Uterus (tissue), 4 donors: ENCODE measurements at places on chromosomes 11 and 22. TPM values are rescaled to one million over a fixed set of nuclear protein-coding genes. Genes with fewer than 3 reads are reported as not detected.

GRCh38 chr11:132632641-132633124, 899.6 kb downstream of the OPCML start:
- DNase-seq = no peak

DNA sequence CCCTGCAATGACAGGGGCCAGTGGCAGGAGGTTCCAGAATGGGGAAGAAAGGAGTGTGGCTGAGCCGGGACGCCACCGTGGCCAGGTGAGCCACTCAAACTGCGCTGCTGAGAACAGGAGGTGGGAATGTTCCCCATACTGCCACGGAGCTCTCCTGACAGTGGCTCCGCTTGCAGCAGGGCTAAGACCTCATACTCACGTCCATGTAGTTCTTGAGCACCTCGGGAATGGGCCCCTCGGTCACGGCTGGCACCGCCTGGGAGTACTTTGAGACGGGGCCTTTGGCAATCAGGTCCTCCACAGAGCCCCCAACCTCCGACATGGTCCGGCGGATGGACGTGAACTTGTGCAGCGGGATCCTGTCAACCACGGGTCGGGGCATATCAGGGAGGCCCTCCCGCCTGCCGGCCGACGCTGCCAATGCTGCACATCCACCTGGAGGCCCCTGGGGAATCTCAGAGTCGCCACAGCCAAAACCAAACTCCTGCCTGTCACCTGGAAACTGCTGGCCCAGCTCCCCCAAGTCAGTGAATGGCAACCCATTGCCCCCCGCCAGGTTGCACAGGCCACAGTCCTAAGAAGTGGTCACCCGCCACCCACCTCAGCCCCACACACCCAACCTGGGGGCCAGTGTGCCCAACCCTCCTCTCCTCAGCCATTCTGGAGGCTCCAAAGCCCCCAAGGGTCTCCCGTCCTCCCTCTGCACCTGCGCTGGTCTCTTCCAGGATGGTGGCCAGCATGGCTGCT, 2.4 kb downstream of the CTSD start:
- no peak for DNase-seq

DNA sequence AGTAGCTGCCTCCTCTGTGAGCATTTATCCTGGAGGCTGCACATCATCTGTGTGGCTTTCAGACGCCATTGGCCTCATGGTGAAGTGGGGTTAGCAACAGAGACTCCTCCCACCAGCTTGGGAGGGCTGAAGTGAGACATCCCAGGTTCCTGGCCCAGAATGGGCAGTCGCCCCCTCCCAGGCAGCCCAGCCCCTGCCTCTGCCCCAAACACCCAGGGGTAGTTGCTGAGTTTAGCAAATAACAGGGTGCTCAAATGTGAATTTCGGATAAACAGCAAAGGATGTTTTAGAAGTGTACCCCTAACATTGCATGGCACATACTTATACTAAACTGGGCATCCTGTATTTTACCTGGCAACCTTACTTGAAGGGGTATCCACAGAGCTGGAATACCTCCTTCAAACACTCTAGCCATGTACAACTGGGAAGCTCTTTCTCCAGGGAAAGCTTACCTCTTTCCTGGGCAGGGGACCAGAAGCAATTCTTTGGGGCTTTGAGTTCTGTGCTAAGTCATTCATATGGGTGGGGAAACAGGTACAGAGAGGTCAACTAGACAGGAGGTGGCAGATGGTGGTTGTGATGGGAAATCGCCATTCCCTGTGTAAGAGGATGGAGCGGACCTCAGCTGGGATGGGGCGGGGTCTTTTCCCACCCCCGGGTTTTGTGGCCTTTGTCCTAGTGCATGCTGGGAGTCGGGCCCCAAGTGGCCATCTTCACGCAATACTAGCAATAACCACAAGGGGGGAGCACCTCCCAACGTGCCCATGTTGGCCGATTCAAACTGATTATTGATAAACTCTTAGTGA, 19.3 kb downstream of the MTFP1 start:
- DNase-seq = no peak

GRCh38 chr11:69512790-69513189, 31.3 kb downstream of the LINC01488 start:
- DNase-seq = peak; percentile 10

GRCh38 chr11:2741377-2742131, 41.8 kb upstream of the KCNQ1OT1 start:
- DNase-seq = peak; percentile 57

- no peak for DNase-seq
Measured at GRCh38 chr11:84721561-84721961, 905.6 kb downstream of the DLG2 start.

- DNase-seq = no peak
Measured at GRCh38 chr11:76436020-76436419, 8.8 kb upstream of the EMSY start.

DNA sequence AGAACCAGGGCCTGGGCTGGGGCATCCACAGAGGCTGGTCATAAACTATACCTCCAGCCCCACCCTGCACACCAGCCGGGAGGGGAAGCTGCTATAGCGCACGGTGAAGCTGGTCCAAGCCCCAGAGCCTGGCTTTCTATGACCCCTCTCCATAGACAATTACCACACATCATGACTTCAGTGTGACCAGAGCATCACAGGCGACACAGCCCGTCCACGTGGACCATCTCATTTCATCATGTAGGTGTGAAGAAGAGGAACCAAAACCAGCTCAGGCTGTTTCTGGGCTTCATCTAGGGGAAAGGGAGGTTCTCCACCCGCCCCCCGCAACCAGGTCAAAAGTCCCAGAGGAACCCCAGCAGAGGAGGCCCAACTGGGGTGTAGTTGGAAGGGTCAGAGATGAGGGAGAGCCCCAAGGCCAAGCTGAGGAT, 3.0 kb downstream of the CXCR5 start:
- DNase-seq = no peak

- DNase-seq = no peak
Measured at GRCh38 chr11:110113505-110113904, 20.3 kb downstream of the ZC3H12C start.

The TUBA8 gene
- total RNA-seq = 2.2 TPM

The ZBTB16 gene
- 302 TPM for total RNA-seq

The MMP10 gene
- not detected for total RNA-seq
